ENCODE measurements at places on chromosomes 3 and 15.

DNA sequence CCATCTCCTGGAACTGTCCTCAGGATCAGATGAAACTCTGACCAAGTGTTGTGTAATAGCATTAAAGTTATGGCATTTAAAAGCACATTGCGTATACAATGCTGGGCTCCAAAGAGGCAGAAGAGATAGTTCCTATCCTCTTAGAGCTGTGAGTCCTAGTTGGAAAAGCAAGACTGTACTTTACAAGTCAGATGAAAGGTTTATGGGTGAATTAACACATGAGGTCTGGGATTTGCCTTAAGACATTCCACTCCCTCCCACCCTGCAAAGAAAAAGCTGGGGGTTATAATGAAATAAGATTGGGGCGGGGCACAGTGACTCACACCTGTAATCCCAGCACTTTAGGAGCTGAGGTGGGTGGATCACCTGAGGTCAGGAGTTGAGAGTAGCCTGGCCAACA lies 35.6 kb downstream of the SNAPC5 start:
- no peak for DNase-seq

- DNase-seq: no peak
These were observed 168.3 kb downstream of the SPATA16 start for GRCh38 chr3:172972717-172973116.

GRCh38 chr3:160157321-160157720 lies 67.9 kb upstream of the C3orf80 start:
- DNase-seq: no peak

DNA sequence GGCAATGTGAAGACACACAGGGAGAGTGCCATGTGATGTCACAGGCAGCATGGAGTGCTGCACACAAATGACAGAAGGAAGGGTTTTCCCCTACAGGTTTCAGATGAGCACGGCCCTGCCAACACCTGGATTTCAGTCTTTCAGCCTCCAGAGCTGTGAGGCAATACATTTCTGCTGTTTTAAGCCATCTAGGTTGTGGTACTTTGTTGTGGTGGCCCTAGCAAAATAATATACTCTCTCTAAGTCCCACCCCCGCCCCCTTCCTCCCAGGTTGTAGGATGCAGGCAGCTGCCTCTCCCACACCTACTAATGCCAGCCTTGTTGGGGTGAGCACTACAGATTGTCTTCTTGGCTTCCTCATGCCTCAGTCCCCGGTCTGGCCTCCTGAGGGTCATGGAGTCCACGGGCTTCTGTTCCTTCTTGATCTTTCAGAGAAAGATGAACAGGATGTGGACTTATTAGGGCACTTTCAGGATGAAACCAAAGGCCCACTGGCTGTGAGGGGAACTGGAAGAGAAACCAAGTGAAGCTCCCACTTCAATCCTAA lies 180.0 kb downstream of the CD47 start:
- no peak for DNase-seq

DNA sequence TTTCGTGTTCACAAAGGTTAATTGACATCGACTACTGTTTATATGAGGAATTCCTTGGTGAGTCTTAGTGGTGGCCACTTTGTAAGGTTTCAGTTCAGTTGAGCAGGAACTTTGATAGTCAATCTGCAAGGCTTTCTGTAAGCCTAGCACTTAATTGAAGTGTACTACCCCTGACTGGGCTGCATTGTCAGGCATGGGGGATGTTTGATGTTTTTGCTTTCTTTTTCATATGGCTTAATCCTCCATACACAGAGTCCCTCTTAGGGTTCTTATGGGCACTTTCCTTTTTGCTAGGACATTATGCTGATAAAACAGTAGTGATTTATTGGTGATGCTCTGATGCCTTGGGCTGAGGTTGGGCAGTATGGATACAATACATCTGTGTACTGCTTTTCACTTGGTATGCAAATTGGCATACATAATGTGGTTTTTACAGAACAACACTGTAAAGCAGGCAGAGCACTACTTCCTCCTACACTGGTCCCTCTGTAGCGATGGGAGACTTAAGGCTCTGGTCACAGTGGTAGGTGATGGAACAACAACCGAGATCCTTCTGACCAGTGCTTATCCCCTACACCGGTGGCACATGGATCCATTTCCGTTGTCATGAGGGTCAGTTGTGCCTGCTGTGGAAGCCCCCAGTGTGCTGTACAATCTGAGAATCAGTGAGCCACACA lies 261.0 kb downstream of the MFSD1 start:
- no peak for DNase-seq

DNA sequence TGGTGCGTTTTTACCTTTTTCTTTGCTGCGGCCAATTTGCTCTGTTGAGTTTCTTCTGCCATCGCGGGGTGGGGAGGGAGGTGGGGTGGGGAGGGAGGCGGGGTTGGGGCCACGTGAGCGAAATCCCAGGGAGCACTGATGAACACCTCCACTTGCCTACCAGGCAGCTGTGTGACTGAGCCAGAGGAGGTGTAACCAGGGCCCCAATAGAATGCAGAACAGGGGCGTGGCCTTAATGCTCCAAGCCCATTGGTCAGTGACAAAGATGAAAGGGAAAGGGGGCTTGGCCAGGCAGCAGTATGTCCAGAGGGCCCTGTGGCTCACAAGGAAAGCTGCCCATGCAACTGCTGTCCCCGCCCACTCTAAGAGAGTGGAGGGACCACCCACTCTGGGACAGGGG lies 21.4 kb upstream of the OR4F6 start:
- DNase-seq: no peak

- peak; percentile 69 for DNase-seq
These were observed 57.9 kb downstream of the ARHGAP31 start for GRCh38 chr3:119352034-119352609.

GRCh38 chr3:194396859-194397756 lies 2.0 kb downstream of the GP5 start:
- no peak for DNase-seq

- no peak for DNase-seq
These were observed 215.0 kb upstream of the IGF1R start for GRCh38 chr15:98433346-98433745.

DNA sequence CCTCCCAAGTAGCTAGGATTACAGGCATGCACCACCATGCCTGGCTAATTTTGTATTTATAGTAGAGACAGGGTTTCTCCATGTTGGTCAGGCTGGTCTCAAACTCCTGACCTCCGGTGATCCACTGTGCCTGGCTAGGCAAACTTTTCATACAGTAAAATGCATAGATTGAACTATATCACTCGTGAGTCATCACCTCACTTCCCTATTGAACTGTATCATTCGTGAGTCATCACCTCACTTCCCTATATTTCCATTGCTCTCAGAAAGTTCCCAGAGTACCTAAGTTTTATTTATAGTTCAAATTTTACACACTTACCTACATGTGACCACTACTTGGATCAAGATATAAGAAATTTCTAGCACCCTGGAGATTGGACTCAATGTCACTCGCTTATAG lies 73.6 kb upstream of the ACAD9 start:
- DNase-seq: no peak

DNA sequence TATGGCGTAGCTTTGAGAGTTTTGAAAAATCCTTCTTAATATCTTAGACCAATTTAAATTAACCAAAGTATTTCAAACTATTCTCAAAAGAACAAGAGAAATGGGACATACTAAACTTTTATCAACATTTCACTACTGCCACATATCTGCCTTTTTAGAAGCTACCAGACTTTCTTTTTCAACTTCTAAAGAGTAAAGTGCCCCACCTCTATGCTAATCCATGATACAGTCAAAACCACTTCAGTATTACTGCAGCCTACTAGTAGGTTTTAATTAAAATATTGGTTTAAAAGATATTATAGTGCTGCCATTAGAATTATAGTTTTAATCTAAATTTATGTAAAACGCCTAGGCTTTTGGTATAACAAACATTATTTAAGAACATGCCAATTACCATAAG lies 15.1 kb downstream of the HERC1 start:
- DNase-seq: no peak

GRCh38 chr3:49668861-49669260 lies 5.3 kb upstream of the APEH start:
- DNase-seq: no peak

DNA sequence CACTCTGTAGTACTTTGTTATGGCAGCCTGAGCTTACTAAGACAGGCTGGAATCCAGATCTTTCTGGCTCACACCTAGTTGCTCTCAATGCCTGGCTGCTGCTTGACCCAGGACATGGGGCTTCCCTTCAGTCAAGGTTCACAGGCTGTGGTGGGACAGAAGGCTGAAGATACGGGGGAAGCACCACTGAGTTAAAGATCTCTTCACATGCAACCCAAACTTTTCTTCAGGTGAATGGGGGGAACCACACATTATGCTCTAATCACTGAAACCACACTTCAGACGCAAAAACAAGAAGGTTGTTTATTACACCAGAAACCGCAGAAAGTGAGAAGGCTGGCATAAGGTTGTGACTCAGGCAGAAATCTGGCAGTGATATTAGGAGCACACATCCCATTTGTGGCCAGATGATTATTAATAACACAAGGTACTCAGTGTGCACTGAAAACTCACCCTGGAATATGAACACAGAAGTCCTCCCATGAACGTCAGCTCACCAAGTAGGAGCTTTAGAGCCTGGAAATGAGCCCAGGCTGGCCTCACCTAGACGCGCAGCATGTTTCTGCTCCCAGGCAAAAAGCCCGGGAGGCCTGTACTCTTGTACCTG lies 230.5 kb upstream of the CHRNA7 start:
- DNase-seq: no peak

DNA sequence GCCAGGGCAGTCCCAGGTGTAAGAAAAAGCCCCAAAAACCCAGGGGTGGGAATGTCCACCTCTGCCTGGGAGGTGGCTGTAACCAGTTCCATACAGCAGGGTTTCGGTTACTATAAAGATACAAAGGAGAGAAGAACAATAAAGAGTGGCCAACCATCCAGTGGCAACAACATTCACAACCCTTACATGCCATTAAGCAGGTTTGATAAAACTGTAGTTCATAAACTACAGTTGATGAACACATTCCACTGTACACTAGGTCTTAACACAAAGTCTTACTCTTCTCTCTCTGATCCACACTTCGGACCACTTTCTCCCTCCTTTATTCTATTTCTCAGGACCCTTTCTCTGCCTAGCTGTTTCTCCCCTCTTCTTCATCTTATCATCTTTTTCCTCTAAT lies 152.0 kb downstream of the TLE3 start:
- no peak for DNase-seq

DNA sequence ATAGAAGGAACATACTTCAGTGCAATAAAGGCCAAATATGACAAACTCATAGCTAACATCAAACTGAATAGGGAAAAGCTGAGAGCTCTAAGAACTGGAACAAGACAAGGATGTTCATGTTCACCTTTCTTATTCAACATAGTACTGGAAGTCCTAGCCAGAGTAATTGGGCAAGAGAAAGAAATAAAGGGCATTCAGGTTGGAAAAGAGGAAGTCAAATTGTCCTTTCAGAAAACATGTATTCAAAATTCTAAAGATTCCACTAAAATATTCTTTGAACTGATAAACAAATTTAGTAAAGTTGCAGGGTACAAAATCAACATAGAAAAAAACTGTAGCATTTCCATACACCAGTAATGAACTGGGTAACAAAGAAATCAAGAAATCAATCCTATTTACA lies 12.2 kb upstream of the ZNF197 start:
- DNase-seq: no peak

- no peak for DNase-seq
These were observed 40.9 kb downstream of the UACA start for GRCh38 chr15:70722266-70723121.

DNA sequence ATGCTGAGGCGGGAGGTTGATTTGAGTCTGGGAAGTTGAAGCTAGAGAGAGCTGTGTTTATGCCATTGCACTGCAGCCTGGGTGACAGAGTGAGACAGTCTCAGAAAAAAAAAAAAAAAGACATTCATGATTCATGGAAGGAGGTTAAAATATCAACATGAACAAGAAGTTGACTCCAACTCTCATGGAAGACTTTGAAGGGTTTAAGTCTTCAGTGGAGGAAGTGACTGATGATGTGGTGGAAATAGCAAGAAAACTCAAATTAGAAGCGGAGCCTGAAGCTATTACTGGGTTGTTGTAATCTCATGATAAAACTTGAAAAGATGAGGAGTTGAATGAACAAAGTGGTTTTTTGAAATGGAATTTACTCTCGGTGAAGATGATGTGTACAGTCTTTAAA lies 491.8 kb downstream of the SQOR start:
- DNase-seq: no peak

DNA sequence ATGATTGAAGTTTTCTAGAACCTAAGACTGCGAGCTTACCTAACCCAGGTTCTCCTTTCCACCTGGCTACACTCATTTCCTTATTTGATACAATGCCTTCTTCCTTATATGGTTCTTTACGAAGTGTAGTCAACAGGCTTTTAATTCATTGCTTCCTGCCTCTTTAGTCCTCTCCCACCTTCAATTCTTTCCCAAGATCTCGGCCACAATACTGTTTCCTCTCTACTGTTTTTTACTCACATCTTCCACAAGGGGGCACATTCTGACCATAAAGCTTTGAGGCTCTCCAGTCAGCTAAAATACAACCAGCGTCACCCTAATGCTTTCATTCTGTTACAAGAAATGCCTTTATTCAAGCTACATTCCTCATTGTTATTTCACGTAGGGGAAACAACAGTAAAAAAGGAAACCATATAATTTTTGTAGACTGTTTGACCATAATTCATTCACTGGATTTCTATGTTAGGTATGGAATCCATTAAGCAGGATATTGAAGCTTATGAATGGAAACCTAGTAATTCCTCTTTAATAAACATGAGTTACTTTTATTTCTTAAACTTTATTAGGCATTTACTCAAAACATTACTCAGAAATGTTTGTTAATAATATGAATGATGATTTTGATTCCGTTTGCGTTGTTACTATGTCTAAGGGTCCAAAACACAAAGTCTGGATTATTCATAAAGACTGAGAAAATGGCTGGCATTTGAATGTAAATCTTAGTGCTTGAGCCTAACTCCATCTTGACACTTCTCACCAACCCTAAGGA lies 29.5 kb upstream of the VEPH1 start:
- no peak for DNase-seq

DNA sequence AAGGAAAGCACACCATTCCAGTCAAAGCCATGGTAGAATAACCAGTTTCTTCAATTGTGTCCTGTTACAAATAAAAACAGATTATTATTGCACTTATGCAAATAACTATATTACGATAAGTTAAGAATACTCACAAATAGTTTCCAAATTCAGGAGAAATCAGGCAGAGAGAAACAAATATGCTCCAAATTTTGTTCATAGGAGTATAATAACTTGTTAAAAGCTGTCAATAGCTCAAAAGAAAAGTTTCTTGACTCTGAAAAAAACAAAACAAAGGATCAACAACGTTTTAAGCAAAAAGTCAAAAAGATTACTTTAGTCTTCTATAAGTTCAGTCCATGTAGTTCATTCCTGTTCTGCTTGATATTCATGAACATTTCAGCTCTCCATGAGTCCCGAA lies 59.7 kb upstream of the BDH1 start:
- DNase-seq: no peak

- no peak for DNase-seq
These were observed 64.8 kb downstream of the ARIH1 start for GRCh38 chr15:72538931-72539330.

DNA sequence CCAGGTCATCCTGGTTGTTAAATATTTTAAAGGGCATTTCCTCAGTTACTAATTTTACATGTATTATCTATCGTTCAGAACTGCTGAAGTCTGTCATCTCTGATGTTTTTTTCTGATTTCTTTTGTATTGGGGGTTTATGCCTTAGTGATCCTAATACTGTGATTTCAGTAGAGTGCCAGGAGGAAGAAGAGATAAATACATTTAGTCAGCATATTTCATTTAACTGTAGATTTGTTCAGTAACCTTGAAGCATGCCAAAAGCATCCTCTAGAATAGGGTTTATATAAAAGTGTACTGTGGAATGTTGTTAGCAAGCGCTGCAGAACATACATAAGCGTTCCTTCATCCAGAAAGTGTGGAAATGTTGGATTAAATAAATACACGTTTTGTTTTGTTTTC lies 342.3 kb upstream of the DPPA4 start:
- no peak for DNase-seq

- DNase-seq: no peak
These were observed 52.4 kb downstream of the TSC22D2 start for GRCh38 chr3:150460484-150460883.

Measured in stimulated activated CD4-positive, alpha-beta T cell treated with anti-CD3 and anti-CD28 coated beads, Interleukin-2, amount 100 ng/mL, for 4 hours (primary cell).